ENCODE measurements at places on chromosomes 7 and 10.
A peak's percentile ranks its signal among the peaks of the same experiment; 100 is the strongest.

GRCh38 chr10:6406220-6407033 is 173.6 kb downstream of the PRKCQ start:
- DNase-seq: peak; percentile 53

DNA sequence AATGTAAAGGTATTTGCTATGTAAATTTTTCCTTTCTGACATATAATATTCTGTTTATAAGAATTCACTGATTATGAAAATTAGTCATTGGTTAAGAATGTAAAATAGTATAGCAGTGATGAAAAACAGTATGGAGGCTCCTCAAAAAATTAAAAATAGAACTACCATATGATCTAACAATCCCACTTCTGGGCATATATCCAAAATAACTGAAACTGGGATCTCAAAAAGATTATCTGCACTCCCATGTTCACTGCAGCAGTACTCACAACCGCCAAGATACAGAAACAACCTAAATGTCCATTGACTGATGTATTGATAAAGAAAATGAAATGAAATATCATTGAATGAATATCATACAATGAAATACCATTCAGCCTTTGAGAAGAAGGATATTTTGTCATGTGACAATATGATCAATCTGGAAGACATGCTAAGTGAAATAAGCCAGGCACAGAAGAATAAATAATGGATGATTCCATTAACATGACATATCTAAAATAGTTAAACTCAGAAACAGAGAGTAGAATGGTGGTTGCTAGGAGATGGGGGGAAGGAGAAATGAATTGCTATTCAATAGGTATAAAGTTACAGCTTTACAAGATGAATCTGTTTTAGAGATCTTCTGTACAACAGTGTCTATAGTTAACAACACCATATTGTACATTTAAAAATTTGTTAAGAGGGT is 14.0 kb downstream of the C10orf88 start:
- peak; percentile 78 for DNase-seq

GRCh38 chr7:38360776-38361175 is 87.3 kb upstream of the TARP start:
- DNase-seq: no peak

DNA sequence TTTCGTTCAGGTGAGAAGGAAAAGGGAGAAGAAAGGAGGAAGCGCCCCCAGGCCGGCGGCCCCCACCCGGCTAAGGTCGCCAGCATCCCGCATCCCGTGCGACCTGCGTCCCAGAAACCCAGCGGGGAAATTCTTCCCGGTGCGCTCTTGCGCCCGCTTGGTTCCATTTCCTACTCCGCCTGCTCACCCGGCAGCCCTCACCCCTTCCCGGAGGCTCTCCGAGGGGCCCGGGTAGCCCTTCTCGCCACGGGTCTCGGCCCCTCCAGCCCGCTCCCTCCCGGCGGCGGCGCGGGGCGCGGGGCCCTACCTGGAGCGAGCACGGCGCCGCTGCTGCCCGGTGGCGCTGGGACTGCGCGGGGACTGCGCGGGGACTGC is at the start of gene PRKCQ:
PRKCQ (minus strand) TSS at position 373 of the 375 bp plus-strand sequence. CDS start 65,141 bp downstream, outside the sequence.
- DNase-seq: no peak

GRCh38 chr10:102635377-102635776 is 8.9 kb upstream of the TRIM8 start:
- DNase-seq: no peak

GRCh38 chr7:20146451-20146850 is 70.7 kb downstream of the MACC1 start:
- DNase-seq: peak; percentile 58

- peak; percentile 1 for DNase-seq
These were observed 163.3 kb downstream of the GRID1 start for GRCh38 chr10:86203162-86203905.

DNA sequence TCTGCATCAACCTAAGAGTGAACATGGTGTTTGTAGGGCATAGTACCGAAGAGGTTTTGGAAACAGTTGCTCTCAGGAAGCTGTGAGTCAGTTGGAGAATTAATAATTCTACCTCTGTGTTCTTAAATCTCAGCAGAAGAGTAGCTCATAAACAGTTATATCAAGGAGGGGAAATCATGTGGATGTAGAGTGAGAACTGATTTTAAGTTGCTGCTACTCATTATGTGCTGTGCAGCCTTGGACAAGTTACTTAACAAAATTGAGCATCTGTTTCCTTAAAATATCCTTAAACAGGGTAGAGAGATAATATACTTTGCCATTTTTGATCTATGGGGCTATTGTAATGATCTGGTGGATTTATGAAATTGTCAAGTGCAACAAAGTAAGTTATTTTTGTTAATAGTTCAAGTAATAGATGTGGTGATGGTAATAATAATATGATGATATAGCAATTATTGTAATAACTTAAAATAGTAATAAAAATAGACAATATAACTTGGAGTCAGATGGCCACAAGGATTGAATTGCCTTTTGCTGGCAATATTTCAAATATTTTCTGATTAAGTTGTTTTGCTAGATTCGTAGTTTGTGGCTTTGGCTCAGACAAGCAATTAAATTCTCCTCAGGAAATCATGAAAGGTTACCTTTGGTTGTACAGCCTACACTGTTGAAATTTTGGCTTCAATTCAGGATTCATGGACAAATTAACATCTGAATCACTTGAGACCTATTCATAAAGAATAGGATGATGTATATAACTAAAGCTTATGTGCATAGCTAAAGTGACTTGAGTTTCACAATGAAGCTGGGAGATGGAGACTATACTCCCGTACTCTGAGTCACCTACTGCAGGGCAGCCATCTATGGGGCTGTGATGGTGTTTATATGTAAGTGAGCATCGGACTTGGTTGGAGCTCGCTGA is 228.5 kb downstream of the CDK14 start:
- peak; percentile 90 for DNase-seq

DNA sequence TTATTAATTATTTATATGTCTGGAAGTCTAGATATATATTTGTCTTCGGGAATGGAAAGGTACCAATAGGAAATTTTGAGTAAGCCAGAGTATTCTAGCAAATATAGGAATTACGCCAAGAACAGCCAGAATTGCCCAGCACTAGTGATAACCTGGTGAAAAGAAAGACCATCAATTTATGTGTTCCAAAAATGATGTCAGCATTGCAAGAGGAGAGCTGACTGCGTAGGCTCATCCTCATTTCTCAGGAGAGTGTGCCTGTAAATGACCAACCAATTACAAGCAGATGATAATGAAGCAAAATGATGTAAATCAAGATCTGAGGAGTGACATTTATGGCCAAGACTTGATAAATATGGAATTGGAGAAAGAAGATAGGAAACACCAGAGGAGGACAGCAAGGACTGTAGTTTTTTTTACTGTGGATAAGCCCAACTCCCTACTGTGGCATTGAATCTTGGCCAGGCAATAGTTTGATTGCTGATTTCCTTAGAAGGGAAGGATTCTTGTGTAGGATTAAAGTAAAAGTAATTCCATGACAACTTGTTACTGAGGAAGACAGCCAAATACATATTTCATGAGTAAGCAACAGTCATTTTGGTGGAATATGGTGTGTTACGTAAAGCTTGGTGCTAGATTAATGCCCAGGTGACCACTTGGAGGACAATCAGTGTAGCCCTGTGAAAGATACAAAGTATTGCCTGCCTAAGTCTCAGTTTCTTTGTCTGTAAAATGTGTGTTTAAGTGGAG is 590.8 kb downstream of the AUTS2 start:
- DNase-seq: no peak

DNA sequence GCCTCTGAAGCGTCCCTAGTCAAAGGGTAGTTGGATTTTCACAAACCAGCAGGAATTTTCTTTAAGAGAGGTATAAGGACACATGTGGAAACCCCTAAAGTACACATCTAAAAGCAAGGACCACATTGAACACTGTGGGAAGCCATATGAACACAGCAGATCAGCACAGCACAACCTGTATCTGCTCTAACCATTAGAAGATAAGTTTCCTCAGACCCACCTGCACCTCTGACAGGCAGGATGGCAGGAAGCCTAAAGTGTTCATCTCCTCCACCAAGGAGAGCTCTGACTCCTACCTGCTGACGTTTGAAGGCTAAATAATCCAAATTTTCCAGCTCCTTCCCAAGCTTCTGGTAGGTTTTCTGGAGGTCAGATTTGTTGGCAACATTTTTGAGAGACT is 174.4 kb downstream of the CTNNA3 start:
- no peak for DNase-seq

- peak; percentile 54 for DNase-seq
These were observed 554 bp downstream of the FRA10AC1 start for GRCh38 chr10:93701866-93702209.

GRCh38 chr10:100374200-100374655 is 27.2 kb downstream of the SCD start:
- no peak for DNase-seq

- DNase-seq: no peak
These were observed 345.9 kb downstream of the KIF20B start for GRCh38 chr10:90047243-90047729.

GRCh38 chr7:22184549-22185199 is 172.3 kb downstream of the RAPGEF5 start:
- no peak for DNase-seq

DNA sequence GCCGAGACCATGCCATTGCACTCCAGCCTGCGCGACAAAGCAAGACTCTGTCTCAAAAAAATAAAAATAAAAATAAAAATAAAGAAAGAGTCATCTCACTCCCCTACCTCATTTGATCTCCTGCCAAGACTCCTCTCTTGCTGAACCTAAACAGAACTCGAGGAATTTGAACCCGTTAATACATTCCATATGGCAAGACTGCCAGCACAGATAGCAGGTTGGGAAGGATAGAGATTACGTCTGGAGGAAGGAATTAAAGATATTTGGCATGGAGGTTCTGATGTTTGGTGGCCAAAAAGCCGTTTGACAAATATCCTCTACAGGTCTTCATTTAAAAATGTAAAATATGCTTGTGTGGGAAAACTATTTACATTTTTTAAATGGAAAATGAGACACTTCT is 549.6 kb downstream of the HTR7 start:
- peak; percentile 53 for DNase-seq

GRCh38 chr10:17735166-17735941 is 16.6 kb upstream of the TMEM236 start:
- DNase-seq: no peak

DNA sequence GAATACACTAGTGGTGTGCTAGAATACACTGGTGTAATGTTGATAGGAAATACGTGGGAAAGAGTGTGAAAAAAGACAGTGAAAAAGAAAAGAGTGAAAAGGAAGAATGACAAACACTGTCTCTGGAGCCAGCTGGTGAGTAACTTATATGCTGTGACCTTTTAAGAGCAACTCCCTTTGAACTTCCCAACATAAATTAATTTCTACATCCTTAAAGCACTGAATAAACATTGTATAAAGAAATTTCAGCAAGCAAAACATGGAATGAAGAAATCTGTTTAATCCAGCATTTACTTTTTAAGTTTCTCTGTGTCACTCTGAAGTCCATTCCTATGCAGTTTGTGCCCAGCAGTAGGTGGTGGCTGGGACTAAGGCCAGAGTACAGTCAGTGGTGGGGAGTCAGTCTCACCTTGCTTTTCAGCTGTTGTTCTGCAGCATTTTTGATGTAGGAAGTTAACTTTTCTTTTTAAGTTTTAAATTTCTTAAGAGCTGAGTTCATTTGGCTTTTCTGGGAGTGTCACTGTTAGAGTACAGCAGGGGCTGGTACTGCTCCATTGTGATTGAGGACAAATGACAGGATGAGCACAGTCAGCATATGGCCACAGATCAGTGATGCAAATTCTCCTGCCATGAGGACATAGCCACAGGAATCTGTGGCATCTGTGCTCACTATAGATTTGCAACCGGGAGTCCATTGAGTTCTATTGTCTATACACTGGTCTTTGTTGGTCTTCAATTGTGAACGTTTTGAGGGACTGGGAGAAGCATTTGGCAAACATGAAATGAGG is 321.8 kb downstream of the ZNF248 start:
- DNase-seq: peak; percentile 7

- no peak for DNase-seq
These were observed 9.2 kb downstream of the SNX13 start for GRCh38 chr7:17931069-17931468.

- DNase-seq: peak; percentile 22
These were observed 137.2 kb downstream of the PHTF2 start for GRCh38 chr7:77935652-77936348.

DNA sequence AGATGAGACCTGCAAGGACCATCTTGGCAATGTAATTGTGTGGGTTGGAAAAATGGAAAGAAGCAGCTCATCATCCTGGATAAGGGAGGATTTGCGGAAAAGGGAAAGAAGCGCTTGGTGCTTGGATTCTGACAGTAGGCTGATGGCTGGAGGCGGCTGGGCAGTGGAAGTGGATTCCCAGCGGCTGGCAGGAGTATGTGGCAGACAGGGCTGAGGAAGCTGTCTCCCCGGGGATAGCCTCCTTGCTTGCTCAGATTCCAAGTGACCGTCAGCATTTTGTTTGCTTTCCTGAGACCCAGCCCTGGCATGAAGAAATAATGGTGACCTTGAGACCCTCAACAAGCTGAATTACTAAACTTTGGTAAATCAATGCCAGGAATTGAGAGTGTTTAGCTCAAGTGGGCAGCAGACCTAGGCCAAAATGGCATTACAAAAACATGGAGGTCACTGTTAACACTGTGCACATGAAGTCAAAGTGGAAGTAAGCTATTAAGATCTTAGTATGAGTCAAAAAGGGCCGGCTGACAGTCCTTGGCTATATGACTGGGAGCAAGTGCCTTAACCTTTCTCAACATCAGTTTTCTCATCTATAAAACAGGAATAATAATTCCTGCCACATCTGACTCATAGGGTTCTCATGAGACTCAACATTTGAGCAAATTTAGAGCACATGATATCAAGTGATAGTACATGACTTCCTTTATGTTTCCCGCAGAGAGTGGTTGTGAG is 21.3 kb downstream of the SLC25A28 start:
- peak; percentile 4 for DNase-seq

- DNase-seq: no peak
These were observed 26.2 kb downstream of the CCDC3 start for GRCh38 chr10:12975266-12975665.

DNA sequence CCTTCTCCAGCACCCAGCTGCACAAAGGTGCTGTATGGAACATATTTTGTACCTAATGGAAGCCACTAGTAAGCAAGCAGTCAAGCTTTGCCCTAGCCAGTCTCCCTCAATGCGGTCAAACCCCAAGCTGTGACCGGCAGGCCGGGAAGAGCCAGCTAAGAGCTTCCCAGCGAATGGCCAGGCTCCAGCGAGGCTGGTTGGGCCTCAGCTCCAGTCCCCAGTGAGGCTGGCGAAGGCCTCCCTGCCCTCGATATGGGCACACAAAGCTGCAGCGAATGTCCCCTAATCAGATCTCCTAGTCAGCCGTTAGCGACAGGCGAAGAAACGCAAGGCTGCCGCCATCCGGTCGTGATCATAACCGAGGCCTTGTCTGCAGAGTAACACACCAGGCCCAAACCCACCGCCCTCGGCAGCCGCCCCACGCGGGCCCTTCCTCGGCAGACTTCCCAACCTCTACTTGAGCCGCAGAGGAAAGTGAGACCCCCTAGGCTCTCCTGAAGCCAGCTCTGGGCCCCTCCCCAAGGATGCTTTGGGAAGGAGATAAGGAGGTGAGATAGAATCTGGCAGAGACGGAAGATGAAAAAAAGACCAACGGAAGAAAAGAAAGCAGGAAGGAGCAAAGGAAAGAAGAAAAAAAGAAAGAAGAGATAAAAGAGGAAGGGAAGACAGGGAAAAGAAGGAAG is 3.1 kb upstream of the HOXA9 start:
- no peak for DNase-seq
